ENCODE measurements at places on chromosomes 2 and 18. TPM values are rescaled to one million over a fixed set of nuclear protein-coding genes. Genes with fewer than 3 reads are reported as not detected.

The MSH6 gene
- 68.3 TPM for total RNA-seq

The CPLX4 gene
- not detected for total RNA-seq

The ASIC4 gene
- not detected for total RNA-seq

DNA sequence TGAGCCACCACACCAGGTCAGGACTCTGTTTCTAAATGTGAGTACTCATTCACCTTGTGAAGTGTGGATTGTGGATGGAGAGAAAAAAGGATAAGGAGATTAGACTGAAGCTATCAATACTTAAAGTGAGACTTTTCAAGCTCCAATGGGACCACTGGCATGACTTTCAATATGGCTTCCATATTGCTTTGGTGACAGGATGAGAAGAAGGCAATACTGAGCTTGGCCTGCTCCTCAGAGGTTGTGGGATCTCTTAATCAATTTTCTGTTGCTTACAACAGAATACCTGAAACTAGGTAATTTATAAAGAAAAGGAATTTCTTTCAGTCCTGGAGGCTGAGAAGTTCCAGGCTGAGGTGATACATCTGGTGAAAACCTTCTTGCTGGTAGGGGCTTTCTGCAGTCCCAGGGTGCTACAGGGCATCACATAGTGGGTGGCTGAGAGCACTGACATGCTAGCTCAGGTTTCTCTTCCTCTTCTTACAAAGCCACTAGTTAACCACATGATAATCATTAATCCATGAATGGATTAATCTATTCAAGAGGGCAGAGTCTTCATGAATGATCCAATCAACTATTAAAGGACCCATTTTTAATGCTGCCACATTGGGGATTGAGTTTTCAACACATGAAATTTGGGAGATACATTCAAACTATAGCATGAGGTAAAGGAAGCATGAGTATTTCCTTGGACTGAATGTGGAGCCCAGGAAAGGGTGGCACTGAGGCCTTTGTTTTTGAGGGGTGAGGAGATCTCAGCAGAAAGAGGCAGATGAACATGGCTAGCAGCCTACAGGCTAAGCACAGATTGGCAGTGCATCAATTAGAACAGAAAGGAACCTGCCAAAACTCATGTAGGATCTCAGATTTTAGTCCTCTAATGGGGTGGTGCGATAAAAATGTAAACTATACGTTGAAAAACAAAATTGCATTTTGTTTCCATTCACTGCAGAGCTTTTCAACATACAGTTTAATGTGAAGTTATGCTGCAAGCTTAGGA is 274.5 kb downstream of the PIK3C3 start:
- peaks cover 2% of the 10 kb centered on the region for H3K27me3 ChIP-seq
- DNase-seq, result no peak
- H3K36me3 ChIP-seq, result no peaks in the 10 kb centered on the region
- H3K27ac ChIP-seq, result no peak overlapping the region

DNA sequence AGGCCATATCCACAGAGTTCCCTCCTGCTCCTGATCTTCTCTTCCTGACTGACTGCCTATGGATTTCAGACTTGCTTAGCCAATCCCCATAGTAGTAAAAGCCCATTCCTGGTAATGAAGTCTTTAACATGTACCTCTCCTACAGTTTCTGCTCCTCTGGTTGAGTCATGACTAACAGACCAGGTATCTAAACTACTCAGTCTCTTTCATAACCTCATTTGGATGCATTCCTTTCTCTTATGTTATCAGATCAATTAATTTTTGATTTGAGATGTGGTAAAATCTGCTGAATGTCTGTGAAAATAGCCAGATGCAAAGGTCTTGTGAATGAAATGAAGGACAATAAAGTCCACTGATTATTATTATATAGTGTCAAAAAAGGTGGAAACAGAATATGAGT is 198.0 kb downstream of the NBAS start:
- peak overlapping the region; percentile 55 for H3K27ac ChIP-seq
- H3K4me1 ChIP-seq, result peaks cover 53% of the 10 kb centered on the region
- DNase-seq, result peak; percentile 45
- no peaks in the 10 kb centered on the region for H3K27me3 ChIP-seq

GRCh38 chr18:51188024-51188701 is 9.3 kb downstream of the MEX3C start:
- H3K4me3 ChIP-seq, result no peak overlapping the region
- no peak for DNase-seq
- H3K4me1 ChIP-seq, result peaks cover 40% of the 10 kb centered on the region
- no peaks in the 10 kb centered on the region for H3K36me3 ChIP-seq
- H3K27ac ChIP-seq, result no peak overlapping the region

- DNase-seq, result no peak
- H3K27me3 ChIP-seq, result no peaks in the 10 kb centered on the region
- H3K4me3 ChIP-seq, result peak overlapping the region; percentile 73
- peak overlapping the region; percentile 92 for H3K27ac ChIP-seq
- H3K36me3 ChIP-seq, result peaks cover 25% of the 10 kb centered on the region
Measured at GRCh38 chr2:75594596-75594995, 33.9 kb upstream of the EVA1A start.

GRCh38 chr2:78127424-78127823 is 605.2 kb upstream of the LRRTM4 start:
- no peak overlapping the region for H3K4me3 ChIP-seq
- H3K36me3 ChIP-seq, result no peaks in the 10 kb centered on the region
- H3K27ac ChIP-seq, result no peak overlapping the region
- H3K4me1 ChIP-seq, result no peaks in the 10 kb centered on the region
- no peak for DNase-seq
- no peaks in the 10 kb centered on the region for H3K27me3 ChIP-seq

The SERPINB3 gene
- not detected for total RNA-seq

DNA sequence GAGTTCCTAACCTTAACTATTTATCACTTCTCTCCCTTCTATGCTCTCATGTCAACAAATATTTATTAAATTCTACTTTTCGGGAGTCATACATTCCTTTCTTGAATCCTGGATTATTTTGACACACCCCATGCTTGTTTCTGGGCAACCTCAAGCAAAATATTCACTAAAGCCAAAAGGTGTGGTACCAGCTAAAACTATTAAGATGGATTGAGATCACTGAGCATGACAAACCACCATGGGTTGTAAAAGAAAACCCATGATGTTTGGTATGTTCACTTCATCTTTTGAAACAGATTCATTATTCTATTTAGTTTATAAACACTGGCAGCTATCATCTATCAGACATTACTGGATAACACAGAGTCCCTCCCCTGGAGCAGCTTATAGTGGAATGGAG is 32.5 kb downstream of the DPP4 start:
- H3K4me1 ChIP-seq, result peaks cover 8% of the 10 kb centered on the region
- no peak for DNase-seq

- no peak overlapping the region for H3K4me3 ChIP-seq
- H3K27me3 ChIP-seq, result peaks cover 2% of the 10 kb centered on the region
- no peak overlapping the region for H3K27ac ChIP-seq
- no peaks in the 10 kb centered on the region for H3K36me3 ChIP-seq
- H3K4me1 ChIP-seq, result no peaks in the 10 kb centered on the region
- DNase-seq, result no peak
Measured at GRCh38 chr2:96690306-96691021, 47.9 kb downstream of the FER1L5 start.

DNA sequence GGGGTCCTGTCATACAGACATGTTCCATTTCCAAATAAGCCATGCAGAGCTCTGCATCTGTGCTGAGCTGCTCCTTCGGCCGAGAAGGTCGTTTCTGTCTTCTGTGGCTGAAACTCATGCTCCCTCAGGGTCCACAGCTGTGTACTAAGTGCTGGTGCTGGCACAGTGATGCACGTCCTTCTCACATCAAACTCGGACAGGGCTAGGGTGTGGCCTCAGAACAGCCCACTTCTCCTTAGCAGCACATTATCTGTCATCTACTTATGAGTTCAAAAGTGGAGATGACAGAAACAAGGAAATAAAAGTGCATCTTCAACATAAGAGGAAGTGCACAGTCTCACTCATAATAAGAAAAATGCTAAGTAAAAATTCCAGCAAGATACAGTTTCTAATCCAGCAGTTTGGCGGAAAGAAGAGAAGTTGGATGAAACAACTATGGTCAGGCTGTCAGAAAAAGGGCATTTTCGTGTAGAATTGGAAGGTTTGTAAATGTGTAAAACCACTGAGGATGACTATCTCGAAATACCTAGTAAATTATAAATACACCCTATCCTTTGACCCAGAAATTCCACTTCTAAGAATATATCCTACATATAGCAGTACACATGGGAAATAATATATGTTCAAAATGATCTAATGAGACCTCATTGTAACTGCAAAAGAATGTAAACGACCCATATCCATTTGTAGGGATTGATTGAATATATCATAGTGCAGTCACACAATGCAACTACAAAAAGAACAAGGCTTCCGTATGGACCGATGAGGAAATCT is 53.7 kb upstream of the APCDD1 start:
- no peak overlapping the region for H3K27ac ChIP-seq
- H3K4me1 ChIP-seq, result peaks cover 15% of the 10 kb centered on the region
- no peak overlapping the region for H3K4me3 ChIP-seq
- H3K36me3 ChIP-seq, result no peaks in the 10 kb centered on the region

GRCh38 chr2:182946958-182947369 is 80.5 kb upstream of the FRZB start:
- peak overlapping the region; percentile 41 for H3K27ac ChIP-seq
- no peak overlapping the region for H3K4me3 ChIP-seq
- H3K4me1 ChIP-seq, result peaks cover 33% of the 10 kb centered on the region
- peaks cover 31% of the 10 kb centered on the region for H3K36me3 ChIP-seq
- H3K27me3 ChIP-seq, result no peaks in the 10 kb centered on the region

The DCDC2C gene
- not detected for total RNA-seq

The FASTKD1 gene
- total RNA-seq, result 15.0 TPM

DNA sequence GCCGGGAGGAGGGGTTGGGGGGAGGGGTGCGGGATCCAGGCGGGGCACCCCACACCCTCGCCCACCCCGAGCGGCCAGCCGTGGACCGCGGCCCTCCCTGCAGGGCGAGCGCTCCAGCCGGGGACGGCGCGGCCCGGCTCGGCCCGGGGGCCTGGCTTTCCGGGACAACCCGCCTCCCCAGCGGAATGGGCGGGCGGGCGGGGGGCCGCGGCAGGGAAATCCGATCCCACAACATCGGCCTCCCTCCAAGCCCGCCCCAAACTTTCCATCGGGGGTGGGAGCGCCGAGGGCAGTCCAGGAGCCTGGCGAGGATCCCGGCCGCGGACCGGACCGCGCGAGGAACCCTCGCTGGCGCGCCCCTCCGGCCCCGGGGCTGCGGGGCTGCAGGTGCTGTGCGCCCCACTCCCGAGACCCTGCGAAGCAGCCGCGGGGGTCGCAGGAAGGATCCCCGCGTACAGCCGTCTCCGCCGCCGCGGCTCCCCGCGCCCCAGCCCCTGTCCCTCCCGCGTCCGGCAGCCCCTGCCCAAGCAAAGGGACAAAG is 529 bp downstream of the SEMA4C start:
- DNase-seq, result peak; percentile 43
- H3K4me1 ChIP-seq, result peaks cover 21% of the 10 kb centered on the region
- H3K27ac ChIP-seq, result no peak overlapping the region
- H3K27me3 ChIP-seq, result peaks cover 16% of the 10 kb centered on the region
- 0 out of 2 replicates have a peak, but pooled peaks cover 5% of the 10 kb centered on the region for H3K36me3 ChIP-seq

DNA sequence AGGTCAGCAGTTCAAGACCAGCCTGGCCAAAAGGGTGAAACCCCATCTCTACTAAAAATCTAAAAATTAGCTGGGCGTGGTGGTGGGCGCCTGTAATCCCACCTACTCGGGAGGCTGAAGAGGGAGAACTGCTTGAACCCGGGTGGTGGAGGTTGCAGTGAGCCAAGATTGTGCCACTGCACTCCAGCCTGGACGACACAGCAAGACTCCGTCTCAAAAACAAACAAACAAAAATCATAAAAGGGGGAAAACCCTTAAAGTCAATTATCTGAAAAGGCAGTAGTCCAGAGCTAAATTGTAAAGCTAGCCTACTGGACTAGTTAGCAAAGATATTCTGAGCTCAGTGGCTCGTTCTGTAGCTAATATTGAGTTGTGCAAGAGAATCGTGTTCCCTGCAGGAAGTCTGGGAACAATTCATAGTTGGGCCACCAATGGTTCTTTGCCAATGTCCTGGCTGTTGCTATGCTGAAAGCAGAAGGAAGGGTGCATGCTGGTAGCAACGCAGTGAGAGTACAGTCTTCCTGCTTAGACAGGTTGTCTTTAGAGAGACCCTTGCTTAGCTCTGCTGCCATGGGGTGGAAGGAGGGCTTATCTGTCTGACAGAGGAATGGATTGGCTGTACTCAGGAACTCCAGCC is 4.3 kb downstream of the TGOLN2 start:
- H3K27me3 ChIP-seq, result peaks cover 3% of the 10 kb centered on the region
- H3K4me1 ChIP-seq, result peaks cover 76% of the 10 kb centered on the region
- H3K36me3 ChIP-seq, result peaks cover 73% of the 10 kb centered on the region

- H3K4me3 ChIP-seq, result no peak overlapping the region
- H3K27me3 ChIP-seq, result peaks cover 12% of the 10 kb centered on the region
- H3K4me1 ChIP-seq, result no peaks in the 10 kb centered on the region
- H3K27ac ChIP-seq, result no peak overlapping the region
- H3K36me3 ChIP-seq, result no peaks in the 10 kb centered on the region
Measured at GRCh38 chr18:50199921-50200320, 5.0 kb upstream of the MYO5B start.

DNA sequence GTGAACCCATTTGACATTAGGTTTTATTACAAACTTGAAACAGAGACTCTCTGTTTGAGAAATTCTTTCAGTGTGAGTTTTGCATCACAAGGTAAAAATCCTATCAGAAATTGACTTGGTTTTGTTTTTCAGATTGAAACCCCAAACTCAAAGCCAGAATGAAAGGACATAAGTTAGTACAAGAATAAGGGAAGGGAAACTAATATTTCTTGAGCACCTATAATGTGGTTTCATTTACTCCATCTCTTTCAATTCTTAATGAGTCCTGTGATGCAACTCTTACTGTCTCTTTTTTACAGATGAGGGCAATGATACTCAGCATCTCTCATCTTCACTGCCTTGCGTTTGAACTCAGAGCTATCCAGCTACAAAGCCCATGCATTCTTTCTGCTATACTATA is 210.0 kb upstream of the SIX3 start:
- DNase-seq, result no peak
- peaks cover 5% of the 10 kb centered on the region for H3K36me3 ChIP-seq
- no peak overlapping the region for H3K27ac ChIP-seq
- H3K4me1 ChIP-seq, result no peaks in the 10 kb centered on the region
- peaks cover 6% of the 10 kb centered on the region for H3K27me3 ChIP-seq

GRCh38 chr2:231936491-231936890 is 10.3 kb upstream of the NPPC start:
- DNase-seq, result no peak
- no peaks in the 10 kb centered on the region for H3K4me1 ChIP-seq
- no peak overlapping the region for H3K4me3 ChIP-seq

DNA sequence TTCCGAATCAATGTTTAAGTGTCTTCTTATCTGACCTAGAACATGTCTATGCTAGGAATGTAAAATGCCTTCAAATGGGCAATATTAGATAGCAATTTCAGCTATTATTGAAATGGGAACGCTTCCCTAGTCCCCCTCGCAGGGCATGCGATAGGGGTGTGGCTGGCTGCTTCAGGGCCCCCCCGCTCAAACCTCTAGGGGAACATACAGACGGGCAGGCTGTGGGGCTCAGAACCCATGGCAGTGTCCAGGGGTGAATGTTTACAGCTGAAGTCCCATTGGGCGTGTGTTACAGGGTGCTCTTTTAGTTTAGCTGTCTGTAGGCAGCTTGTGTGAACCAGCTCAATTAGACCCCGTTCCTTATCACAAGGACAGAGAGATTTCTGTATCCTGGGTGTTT is 315.9 kb downstream of the DSEL start:
- no peaks in the 10 kb centered on the region for H3K36me3 ChIP-seq
- no peak overlapping the region for H3K27ac ChIP-seq
- DNase-seq, result no peak
- no peak overlapping the region for H3K4me3 ChIP-seq
